ENCODE measurements at places on chromosomes 6 and 20.

- no peak for DNase-seq
These were observed 443.8 kb downstream of the BCKDHB start for GRCh38 chr6:80550281-80550680.

- no peak for DNase-seq
These were observed 120.8 kb downstream of the MAP7 start for GRCh38 chr6:136429264-136430065.

DNA sequence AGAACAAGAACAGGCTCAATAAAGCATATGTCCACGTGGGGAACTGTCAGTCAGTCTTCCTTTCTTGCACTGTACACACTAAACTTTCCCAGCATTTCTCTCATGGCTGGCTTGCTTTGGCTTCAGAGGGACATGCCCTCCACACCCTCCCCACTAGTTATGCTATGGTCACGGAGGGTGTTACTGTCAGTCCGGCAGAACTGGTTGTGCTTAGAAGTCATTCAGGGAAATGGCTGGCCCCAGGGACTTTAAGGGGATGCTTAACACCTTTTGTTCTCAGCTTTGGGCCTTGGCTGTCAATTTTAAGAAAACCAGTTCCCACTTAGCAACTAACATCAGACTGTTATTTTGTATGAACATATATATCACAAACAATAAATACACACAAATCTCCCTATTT lies 55.1 kb downstream of the ELOVL5 start:
- no peak for DNase-seq

DNA sequence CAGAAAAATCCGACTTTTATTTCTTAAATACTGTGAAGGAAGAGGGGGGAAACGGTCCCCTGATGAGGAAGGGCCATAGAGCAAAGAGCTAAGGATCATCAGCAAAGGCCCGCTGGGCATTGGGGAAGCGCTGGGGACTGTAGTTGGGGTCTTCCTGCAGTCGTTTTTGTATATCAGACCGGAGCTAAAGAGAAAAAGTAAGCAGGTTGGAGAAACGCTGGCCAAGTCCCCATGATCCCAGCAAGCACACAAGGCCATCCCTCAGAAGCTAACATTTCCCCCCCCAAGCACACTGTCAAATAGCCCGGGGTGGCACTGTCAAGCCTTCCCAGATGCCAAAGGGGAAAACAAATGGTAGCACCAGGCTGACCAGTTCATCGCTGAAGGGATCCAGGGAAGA lies 13.4 kb downstream of the BAG6 start:
- DNase-seq, result no peak

- DNase-seq, result no peak
These were observed 73.6 kb upstream of the RIPOR2 start for GRCh38 chr6:25009393-25009710.

DNA sequence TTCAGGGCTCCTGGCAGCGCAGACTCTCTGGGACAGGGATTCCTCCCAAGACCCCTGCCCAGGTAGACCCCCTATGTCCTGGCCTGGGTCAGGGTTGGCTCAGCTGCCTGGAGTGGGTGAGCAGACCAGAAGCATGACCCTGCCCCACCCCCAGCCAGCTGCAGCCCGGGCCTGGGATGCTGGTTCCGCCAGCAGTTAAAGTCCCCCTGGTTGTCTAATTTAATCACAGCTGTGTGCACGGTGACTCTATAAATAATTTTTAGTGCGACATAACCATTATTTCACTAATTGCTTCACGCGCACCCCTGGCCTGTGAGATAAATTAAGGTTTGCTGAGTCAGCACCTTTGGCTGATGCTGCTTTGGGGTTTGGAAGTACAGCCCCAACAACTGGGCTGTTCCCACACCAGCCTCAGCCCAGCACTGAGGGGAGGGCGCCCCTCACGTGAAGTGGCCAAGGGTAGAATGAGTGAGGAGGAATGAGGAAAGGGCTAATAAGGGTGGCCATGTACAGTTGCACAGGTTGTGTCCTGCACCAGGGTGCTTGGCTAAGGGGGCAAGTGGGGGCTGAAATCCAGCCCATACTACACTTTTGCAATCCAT lies 26.1 kb upstream of the CDH22 start:
- no peak for DNase-seq

GRCh38 chr6:36643977-36644376 lies 34.5 kb upstream of the CDKN1A start:
- DNase-seq, result no peak

DNA sequence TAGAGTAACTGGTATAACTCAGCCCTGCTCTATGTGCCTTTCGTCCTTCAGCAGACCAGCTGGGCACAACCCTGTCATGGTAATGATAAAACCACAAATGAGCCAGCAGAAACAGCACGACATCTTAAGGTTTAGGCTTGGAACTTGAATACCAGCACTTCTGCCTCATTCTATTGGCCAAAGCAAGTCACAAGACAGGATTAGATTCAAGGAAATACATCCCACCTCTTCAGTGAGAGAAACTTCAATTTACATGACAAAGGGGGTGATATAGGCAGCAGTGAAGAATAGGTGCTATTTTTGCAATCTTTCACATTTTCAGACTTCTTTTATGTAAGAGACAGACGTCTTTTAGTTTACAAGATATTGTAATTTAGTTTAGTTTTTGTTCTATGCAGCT lies 69.8 kb upstream of the SLC35F1 start:
- DNase-seq, result no peak

DNA sequence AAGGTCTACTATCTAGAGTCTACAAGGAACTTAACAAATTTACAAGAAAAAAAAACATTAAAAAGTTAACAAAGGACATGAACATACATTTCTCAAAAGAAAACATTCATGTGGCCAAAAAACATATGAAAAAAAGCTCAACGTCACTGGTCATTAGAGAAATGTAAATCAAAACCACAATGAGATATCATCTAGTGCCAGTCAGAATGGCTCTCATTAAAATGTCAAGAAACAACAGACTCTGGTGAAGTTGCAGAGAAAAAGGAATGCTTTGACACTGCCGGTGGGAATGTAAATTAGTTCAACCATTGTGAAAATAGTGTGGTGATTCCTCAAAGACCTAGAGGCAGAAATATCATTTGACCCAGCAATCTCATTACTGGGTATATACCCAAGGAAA lies 48.3 kb downstream of the OGFRL1 start:
- DNase-seq, result no peak

- no peak for DNase-seq
These were observed 26.5 kb downstream of the BCKDHB start for GRCh38 chr6:80133020-80133419.

- DNase-seq, result no peak
These were observed 48.3 kb downstream of the PROKR2 start for GRCh38 chr20:5268449-5268848.

- no peak for DNase-seq
These were observed 80.9 kb downstream of the COL12A1 start for GRCh38 chr6:75124983-75125382.

GRCh38 chr6:36419310-36419709 lies 23.3 kb downstream of the PXT1 start:
- DNase-seq, result no peak

DNA sequence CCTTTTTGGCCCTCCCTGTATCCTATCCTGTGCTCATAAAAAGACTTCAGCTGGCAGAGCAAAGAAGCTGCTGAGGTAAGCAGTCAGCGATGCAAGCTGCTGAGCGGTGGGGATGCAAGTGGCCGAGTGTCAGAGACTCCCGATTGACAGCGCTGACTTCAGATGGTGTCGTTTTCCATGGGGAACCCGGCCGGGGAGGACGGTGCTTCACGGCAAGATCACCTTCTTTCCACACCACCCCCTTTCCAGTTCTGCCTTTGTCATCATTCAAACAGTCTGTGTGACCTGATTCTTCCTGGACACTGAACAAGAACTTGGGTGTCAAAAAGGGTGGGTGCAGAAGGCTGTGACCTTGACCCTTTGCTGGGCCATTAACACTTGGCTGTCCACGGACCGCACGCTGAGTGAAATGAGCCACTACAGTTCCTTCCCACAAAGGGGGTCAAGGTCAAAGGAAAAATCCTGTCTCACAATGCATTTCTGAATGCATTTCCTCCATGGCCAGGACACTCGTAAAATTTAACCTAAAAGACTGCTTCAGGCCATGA lies 52.9 kb upstream of the UNC93A start:
- DNase-seq, result no peak

- DNase-seq, result no peak
These were observed 52.4 kb upstream of the IPCEF1 start for GRCh38 chr6:154408891-154409500.

- DNase-seq, result no peak
These were observed 163.4 kb upstream of the CEP162 start for GRCh38 chr6:84390851-84391250.

DNA sequence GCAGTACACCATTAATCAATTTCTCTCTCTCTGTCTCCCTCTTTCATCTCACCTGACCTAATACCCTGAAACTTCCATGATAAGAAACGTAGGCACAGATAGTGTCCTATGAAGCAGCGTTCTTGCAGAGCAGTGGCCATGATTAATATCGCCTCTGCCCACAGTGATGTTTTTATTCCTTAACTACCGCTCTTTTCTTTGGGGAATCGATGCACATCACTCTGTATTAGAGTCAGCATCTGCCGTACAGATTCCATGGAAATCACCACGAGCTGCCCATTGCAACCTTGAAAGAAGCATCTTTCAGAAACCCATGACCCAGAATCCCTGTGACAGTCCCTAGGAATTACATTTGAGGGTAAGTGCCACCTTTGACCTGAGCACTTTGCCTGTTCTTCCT lies 152.0 kb upstream of the ECI2 start:
- no peak for DNase-seq

DNA sequence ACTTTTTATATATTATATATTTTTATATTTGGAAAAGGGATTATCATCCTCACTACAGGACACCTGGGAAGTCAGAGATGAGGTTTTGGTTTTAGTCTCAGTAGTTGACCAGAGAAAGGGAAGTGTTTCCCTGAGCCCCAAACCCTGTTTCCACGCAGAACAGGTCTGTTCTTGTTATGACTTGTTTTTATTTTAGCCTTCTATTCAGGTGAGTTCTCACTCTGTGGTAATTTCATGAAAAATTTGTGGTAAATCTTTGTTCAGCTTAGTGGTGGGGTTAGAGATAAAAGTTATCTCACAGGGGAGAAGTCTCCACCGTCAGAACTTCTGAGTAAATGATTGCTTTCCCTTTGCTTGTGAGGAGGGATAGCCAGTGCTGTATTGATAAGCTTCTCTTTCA lies 224.9 kb downstream of the FARS2 start:
- DNase-seq, result no peak

DNA sequence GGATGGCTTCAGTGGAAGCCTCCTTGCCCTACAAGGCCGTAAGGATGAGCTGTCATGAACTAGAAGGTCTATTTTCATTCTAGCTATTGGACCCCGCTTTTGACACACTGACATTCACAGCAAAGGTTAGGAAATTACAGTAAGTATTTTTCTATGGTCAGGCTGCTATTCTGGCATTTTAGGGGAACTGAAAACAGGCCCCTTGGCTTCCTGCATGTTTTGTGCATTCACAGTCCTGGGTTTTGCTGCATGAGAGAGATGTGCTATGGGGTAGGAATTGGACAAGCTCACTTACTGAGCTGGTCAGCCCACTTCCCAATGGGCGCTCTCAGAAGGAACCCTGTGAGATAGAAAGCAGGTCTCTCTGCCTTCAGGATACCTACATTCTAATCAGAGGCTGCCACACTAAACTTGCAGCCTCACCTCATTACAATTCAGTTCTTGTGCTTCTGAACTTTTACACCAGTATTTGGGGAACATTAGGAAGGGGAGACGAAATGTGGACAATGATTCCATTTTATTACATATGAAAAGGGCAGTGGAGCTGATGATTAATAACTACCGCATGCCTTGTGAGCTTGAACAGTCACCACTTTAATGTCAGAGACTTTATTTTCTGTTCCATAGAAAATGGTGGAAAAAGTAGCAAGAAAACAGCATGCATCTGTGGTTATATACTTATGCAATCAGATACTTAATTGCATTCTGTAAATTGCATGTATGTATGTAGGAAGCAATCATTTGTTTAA lies 86.6 kb upstream of the TAB2 start:
- DNase-seq, result no peak

- no peak for DNase-seq
These were observed 114.4 kb downstream of the SLC23A2 start for GRCh38 chr20:4886771-4887527.

DNA sequence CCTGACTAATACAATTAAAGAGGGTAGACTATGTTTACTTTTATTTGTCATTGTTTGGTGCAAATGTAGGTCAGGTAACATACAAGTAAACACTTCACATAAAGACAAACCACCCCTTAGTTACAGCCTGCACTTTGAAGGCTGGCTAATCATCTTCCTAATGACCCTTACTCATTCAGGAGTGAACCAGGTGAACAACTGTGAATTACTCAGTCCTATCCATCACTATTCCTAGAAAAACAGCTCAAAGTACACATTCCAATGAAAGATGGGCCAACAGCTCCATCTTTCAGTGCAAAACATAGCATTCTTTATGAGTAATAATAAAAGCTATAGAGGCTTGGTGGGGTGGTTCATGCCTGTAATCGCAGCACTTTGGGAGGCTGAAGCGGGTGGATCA lies 78.2 kb downstream of the FRK start:
- no peak for DNase-seq

DNA sequence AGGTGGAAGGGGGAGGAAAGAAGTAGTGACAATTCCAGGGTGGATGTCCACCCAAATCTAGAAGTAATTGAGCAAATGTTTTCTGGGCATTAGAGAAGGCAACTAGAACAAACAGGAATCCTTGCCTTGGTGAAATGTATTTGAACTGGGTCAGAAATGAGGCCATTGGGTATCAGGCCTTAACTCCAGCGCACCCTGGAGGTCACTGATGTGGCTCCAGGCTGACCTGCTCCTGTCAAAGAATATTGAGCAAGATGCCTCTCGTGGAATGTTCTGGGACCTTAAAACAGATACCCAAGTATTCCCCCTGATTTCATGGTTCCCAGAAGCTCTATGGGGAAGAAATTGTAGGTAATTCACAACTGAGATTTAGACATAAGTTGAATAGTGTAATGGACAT lies 6.9 kb downstream of the HLA-DPB1 start:
- DNase-seq, result no peak

GRCh38 chr6:37483917-37484785 lies 15.5 kb downstream of the CCDC167 start:
- DNase-seq, result peak; percentile 58

GRCh38 chr6:134315974-134316441 lies 1.9 kb downstream of the SGK1 start:
- DNase-seq, result no peak

DNA sequence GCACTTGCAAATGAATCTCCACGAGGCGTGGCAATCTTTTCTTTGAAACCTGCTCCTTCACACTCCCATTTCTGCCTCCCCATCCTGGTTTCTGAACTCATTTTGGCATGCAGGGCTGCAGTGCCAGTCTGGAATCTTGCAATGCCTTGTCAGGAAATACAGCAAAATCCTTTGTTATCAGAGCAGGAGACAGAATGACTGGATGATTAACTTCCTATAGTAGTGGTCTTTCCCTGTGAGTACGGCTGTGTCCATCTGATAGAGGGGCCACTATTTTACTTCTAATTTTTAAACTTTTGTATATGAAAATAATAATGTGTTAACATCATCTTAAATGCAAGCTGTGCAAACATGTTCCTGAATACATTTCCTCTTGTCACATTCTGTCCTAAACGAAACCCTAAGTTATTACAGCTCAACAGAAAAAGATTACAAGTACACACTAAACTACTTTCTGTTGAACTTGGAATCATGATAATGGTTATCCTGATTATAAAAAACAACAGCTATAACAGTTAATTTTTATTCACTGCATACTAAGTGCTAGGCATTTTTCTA lies 140.2 kb downstream of the KIF13A start:
- DNase-seq, result no peak

- no peak for DNase-seq
These were observed 39.5 kb downstream of the TGM3 start for GRCh38 chr20:2335096-2335870.

Measured in activated CD8-positive, alpha-beta memory T cell treated with anti-CD3 and anti-CD28 coated beads for 48 hours (primary cell).